ENCODE measurements at places on chromosomes 2 and 18.

DNA sequence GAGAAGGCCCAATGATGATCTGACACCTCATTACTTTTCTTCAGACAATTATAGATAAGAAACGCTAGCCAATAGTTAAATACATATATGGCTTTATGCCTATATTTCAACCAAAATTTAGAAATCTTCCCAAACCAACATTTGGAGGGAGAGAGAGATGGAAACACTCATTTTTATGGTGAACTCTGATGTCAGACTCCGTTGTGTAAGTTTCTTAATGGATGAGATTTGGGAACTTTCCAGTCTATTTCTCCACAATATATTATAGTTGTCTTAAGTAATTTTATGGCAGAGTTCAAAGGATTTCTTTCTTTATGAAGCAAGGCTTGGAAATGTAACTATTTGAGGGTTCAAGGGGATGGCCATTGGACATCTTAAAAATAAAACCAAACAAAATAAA, 407.0 kb downstream of the DCC start:
- no peak for DNase-seq

- no peak for DNase-seq
Observed at GRCh38 chr2:184416146-184416913, 182.0 kb upstream of the ZNF804A start.

GRCh38 chr2:218861645-218862318, 2.2 kb downstream of the WNT6 start:
- DNase-seq: no peak

- DNase-seq: no peak
Observed at GRCh38 chr2:47050021-47050760, 104.9 kb downstream of the STPG4 start.

DNA sequence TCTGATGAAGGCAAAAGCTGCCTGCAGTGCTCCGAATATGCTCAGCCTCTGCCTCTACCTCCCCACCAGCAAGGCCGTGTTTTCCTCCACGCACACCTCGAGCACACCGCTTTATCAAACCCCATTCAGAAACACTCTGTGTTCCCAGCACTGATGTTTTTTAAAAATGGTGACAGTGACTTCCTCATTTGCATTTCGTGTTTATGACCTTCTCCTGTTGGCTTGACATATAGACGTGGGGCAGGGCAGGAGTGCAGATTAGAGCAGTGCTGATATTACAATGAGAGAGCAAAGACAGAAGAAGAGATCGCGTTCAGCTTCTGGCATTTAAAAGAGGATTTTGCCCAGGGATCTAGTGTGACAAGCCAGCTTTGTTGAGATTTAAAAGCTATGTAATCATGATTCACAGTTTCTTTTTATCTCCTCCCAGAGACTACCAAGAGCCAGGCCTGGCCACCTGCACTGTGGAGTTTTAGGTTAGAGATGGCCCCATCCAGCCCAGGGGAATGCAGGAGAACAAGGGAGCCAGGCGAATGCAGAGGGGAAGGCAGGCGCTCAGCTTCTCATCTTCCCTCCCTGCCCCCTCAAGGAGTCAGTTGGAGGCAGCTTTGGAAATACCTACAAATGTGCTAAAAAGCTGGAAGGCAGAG, 61.5 kb upstream of the NEDD4L start:
- DNase-seq: no peak

- DNase-seq: no peak
Observed at GRCh38 chr2:206851521-206851920, 86.1 kb downstream of the FASTKD2 start.

DNA sequence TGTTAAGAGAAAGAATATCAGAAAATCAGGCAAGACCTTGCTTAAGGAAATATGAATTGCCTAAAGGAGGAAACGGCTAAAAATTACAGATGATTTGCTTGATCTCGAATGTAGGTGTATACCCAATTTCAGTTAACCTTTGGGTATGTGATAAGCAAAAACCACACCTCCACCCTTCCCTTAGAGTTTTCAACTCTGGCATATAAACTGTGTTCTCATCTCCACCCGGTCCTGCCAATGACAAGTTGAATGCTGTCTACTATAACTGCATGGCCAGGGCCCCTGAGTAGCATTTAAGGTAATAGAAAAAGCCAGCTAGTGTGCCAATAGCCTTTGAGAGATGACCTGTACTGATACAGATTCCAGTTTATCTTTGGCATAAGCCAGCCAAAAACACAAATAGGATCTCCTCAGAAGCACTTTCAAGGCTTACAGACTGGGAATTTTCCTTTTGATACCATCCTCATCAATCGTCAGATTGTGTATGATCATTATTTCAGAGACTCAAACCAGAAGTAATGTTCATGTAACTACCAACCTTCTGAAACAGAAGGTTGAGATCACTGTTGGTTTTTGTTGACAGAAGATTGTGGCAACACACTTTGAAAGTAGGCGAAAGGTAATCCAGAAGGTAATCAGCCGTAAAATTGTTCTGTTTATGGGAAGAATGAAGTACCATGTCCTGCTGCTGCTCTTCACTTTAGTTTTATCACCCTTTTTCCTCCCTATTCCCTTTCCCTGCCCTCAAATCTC, 163.1 kb downstream of the GFPT1 start:
- no peak for DNase-seq

DNA sequence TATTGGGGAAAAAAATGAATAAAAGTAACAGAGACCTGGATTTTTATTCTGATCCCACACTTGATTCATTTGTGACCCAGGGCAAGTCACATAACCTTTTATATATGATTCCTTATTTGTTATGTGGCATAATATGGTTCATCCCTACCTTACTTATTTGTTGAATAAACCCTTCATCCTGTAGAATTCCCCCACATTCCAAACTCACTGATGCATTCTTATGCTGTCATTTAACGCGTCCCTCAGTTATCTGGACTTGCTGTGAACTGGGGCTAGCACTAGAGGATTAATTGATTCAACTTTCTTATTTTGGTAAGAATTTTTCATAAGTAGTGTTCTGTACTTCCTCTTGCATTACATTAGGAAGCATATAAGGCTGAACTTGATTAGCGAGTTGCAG, 384.7 kb upstream of the RAB12 start:
- DNase-seq: no peak

DNA sequence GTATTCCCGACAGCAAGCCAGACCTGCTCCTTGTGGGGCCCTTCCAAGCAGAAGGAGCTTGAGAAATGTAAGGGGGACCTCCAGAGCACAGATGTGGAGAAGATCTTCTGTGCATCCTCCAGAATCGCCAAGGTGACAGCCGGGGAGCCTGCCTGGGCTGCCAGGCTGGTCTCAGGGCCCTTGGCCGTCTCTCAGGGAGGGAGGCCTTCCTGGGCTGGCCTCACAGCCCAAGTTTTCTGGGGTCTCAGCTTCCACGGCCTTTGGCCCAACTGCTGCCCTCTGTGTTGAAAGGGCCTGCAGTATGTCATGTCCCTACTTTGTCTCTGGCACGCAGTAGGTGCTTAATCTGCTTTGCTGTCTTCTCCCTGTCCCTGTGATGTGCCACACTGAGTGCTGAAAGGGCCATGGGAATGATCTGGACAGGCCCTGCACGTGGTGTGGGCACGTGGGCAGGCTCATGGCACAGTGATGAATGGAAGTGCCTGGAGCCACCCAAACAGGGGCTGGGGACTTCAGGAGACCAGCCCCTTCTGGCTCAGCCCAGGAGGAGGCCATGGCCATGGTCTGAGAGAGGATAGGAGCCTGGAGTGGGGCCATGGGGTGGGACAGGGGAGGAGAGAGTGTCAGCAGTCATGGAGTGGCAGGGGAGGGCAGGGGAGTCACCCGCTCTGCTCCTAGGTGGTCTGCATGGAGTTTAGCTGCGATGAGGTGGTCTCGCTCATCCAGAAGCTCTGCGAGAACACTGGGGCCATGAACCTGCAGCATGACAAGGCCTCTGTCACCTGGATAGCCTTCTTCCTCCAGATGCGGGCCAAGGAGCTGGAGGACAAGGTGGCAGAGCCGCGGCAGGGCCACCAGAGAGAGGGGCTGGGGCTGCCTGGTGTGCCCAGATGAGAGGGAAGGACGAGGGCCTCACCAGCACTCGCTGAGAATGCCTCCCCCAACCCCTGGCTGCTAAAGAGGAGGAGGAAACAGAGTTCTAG, 35.4 kb downstream of the HJURP start:
- no peak for DNase-seq

DNA sequence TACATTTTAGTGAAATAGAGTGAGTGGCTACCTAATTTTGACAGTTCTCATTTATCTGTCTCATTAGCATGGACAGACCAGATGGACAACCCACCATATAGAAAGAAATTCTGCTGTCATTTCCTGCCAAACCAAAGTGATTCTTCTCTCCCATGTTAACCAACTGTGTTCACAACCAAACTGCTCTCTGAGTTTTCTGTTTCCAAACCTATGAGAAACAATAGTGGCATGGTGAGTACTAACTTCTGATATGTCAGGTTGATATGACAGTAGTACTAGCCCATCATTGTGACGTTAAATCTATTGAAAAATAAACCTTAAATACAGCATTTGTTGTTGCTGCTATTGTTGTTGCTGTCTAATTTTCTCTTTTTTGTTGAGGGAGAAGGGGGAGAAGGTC, 72.7 kb downstream of the IKZF2 start:
- DNase-seq: no peak

DNA sequence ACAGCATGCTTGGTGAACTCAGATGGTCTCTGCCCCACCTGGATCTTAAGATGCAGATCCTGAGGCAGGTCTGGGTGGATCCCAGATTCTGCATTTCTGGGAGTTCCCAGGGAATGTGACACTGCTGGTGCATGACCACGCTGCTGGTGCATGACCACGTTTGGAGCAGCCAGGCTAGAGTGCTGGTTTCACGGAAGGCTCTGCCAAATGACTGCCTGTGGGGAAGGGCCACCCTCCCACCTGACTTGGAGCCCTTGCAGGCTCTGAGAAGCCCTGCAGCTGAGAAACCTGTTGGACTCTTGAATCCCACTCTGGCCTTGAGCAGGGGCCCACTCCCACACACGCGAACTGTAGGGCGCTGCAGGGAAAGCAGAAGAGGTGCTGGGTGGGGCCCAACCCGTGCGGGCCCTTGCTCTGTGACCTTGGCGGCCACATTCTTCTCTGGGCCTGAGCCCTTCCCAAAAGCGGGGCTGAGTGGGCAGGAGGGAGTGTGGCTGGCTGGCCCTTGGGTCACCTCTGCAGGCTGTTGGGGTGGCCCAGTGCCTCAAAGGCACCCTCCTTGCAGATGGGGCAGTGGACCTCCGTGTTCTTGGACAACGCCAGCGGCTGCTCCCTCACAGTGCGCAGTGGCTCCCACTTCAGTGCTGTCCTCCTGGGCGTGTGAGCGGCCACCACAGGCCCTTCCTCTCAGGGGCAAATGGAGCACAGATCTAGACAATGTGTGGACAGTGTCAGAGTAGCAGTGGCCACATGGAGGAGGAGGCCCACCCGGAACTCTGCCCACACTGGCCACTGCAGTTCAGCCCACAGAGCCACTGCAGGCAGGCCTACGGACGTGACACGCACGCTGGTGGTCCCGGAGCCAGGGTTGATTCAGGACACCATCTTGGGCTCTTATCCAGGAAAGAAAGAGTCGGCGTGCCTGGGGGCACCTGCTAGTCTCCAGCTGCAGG, 7.9 kb downstream of the ERFE start:
- no peak for DNase-seq

- DNase-seq: no peak
Observed at GRCh38 chr2:96260387-96261260, 5.2 kb downstream of the TMEM127 start.

GRCh38 chr2:202944408-202944807, 32.3 kb downstream of the CARF start:
- DNase-seq: no peak

DNA sequence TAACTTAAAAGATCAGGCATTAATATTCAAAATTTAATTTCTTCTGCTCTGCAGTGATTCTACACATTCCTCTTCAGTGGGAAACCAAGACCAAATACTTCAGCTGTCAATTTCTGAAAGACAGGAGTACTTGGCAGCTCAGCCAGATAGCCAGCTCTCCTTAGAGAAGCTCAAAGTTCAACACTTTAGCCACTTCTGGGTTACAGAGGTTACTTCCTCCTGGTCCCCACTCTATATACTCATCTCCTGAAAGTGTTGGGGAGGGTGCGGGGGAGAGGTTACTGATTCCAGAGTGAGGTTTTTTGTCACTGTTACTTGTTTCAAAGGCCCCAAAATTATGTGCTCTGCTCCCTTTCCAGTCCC, 4.1 kb downstream of the CYTIP start:
- no peak for DNase-seq

- no peak for DNase-seq
Observed at GRCh38 chr2:149904352-149905175, 317.0 kb upstream of the MMADHC start.

DNA sequence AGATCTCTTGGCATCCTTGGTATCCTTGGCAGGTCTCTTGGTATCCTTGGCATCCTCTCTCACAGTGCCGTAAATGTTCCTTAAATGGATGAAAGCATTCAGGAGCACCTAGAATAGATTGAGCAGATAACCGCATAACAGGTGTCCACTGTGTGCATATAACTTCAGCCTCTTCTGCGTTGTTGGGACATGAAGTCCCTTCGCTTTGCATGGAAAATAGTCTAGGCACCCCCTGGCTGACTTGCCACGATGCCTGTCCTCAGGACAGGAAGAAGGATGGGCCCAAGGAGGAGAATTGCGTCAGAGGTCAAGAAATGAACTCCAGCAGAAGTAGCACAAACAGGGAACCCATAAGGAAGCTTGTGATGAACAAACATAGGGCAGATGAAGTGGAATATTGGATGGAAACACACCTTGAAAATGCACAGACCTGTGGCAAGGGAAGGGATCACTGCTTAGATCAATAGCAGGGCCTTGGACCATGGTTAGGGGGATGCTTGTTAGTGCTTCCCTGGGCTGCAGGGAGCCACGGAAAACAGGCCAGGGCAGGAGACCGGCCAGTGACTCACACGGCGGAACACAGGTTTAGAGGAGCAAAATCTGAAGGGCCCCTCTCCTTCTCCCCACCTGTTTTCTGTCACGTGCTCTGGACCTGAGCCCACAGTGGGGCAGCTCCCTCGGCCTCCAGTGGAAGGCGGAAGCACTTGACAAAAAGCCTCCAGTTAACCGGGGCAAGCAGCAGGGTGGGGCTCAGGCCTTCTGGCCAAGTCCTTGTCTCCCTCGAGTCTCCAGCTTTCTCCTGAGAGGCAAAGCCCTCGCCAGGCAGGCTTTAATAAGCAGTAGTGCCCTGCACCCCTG, 99.2 kb upstream of the ASAP2 start:
- no peak for DNase-seq

- no peak for DNase-seq
Observed at GRCh38 chr2:18402-19271, 27.7 kb downstream of the FAM110C start.

- DNase-seq: no peak
Observed at GRCh38 chr2:234677758-234678538, 181.1 kb upstream of the ARL4C start.

DNA sequence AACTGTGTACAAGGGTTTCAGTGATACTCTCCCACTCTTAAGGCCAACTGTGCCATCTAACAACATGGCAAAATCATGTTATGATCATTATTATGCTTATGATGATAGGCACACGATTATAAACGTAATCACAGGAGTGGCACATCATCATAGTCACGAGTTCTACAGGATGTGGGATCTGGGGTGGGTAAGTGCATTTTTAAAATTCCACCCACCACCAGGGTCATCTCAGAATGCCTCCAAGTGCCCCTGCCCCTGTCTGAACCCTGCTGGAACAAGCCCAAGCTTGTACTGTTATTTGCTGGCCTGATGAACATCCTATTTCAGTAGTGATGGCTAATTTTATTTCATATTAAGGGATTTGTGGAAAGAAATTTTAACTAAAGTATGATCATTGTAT, 117.8 kb downstream of the PTPRM start:
- DNase-seq: no peak
